ENCODE measurements at places on chromosomes 16 and 17.

DNA sequence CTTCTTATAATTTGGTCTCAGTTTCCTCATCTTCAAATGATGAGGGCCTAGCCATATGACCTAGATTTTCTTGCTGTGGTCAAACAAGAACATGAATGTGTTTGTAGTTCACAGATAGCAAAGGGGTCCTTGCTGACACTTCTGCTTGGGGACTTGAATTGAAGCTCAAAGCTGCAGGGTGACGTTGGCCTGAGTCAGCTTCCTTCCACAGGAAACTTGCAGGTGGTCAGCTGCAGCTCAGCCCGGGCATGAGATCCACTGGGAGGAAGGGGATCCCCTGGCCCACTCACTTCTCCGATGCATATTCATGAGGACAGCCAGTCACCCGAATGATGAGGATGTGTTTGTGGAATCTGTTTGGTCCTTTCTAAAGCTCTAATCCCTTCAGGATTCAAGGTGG is 42.6 kb upstream of the AXIN2 start:
- DNase-seq, result no peak

DNA sequence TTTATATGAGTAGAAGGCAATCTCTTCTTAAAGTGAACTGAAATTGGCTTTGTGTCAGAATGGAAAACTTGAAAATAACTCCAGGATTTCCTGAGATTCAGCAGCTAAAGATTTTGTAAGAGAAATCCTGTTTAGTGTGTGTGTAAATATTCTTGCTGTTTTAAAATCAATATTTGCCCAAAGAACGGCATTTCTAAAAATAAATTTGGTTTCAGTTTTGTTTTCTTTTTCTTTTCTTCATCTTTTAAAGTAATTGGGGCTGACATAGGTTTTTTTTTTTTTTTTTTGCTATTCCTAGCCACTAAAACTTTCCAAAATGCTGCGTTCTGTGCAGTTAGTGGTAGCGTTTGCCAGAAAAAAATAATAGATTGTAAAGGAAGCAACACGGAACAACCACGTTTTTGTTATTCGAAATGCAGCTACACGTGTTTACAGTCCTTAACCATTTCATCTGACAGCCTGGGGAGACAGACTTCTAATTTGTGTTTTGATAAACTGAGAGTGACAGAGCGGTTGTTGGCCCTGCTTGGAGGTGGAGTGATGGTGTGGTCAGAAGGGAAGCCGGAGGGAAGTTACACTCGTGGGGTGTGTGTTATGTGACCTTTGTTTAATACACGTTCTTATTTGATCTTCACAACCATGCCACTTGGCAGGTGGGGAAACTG is 21.6 kb upstream of the SMPD3 start:
- no peak for DNase-seq

GRCh38 chr16:89081556-89081955 is 12.1 kb upstream of the ACSF3 start:
- DNase-seq, result no peak

GRCh38 chr17:521183-521525 is 168.5 kb upstream of the RPH3AL start:
- no peak for DNase-seq

DNA sequence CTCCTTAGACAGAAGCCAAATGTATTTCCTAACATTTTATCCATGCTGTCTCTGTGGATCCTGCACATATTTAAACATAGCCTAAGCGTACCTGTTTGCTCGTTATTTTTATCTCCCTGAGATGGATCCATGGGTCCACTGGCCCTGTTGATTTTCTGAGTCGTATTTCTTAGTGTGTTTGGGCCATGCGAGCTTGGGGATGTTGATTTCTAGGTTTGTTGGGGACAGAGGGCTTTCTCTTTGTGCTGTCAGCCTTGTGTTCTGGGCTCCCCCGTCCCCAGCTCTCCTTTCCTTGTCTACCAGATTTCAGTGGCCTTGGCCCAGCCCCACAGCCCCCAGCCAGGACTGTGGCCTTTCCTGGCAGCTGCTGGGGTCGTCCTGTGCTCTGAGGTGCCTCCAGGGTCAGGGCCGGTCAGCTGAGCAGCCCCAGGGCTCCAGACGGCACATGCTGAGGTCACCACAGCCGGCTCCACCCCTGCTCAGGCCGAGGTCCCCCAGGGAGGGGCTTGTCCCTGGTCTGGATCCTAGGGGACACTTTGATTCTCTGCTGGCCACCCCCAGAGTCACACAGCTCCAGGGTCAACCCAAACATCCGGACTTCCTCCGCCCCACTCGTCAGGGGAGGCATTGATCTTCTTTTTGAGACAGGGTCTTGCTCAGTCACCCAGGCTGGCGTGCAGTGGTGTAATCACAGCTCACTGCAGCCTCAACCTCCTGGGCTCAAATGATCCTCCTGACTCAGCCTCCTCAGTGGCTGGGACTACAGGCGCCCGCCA is 4.4 kb downstream of the SSTR5 start:
- DNase-seq, result no peak

- no peak for DNase-seq
Measured at GRCh38 chr17:64259426-64259825, 3.6 kb downstream of the TEX2 start.

GRCh38 chr17:53655591-53655990 is 167.1 kb upstream of the KIF2B start:
- DNase-seq, result peak; percentile 31

- no peak for DNase-seq
Measured at GRCh38 chr17:9536061-9536460, 39.6 kb downstream of the STX8 start.

- DNase-seq, result no peak
Measured at GRCh38 chr16:75392906-75393305, 40.4 kb downstream of the CFDP1 start.

- DNase-seq, result no peak
Measured at GRCh38 chr17:78430892-78431691, 52.6 kb downstream of the PGS1 start.

DNA sequence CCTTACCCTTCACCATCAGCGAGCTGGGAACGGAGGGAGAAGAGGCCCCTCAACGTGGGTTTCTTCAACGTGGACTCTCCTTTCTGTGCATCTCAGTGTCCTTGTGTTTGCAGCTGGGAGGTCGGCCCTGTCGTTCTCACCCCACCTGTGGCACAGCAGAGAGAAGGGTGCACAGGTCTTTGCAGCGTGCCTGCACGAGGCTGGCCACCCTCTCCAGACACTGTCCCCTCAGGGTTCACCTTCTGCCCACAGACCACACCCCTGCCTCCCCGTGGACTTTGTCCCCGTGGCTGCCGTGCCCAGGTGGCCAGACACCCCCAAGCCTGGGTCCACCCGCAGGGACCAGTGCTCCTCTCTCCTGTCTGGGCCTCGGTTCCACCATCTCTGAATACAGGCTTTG is 7.3 kb upstream of the WDR45B start:
- no peak for DNase-seq

DNA sequence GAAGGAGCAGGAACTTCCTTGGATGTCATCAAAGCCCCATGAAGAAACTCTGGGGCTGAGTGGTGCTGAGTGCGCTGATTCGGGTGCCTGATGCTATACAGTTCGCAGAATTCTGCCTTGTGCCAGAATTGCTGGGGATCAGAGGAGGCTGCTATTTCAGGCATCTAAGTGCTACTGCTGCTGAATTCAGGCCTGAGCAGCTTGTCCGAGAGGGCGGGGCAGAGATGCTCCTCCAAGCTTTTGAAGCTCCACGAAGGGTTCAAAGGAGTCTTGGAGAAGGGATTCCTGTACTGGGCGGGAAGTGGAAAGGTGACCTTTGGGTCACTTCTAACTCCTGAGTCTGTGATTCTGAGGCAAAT is 227.8 kb downstream of the CCDC182 start:
- no peak for DNase-seq

DNA sequence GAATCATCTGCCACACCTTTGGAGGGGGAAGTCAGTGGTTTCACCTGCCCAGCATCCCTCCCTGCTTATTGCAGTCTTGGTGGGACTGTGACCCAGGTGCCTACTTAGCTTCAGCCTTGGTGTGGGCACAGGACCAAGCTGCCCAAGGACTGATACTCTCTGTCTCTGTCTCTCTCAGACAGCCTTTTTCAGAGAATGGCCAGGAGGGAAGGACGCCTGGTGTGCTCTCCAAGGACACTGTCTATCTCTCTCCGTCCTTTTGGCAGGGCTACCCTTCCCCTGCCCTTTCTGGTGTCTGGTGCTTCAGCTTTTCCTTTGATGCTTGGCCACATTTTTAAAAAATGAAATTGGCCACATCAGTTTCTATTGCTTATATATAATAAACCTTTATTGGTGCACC is 19.6 kb downstream of the PIK3R6 start:
- no peak for DNase-seq

DNA sequence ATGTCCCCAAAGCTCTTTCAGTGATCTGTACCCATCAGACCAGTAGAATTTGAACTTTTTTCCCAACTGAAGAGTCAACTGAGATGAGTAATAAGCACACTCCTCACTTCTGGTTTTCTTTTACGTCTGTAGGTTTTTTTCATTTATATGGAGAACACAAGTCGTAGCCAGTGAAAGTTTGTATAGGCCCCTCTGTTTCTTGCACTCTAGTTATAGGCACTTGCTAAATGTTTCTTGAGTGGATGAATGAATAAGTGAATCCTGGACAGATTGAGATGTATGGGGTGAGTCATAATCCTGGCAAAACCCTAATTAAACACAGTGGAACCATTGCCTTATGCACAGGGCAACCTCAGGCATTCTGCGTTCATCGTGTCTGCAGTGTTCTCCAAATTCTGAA is 193.7 kb upstream of the TBX2 start:
- no peak for DNase-seq

GRCh38 chr17:80901319-80901718 is 90.3 kb upstream of the CHMP6 start:
- no peak for DNase-seq

GRCh38 chr16:70475054-70475871 is 20.9 kb downstream of the FCSK start:
- DNase-seq, result no peak

GRCh38 chr16:88792668-88793250 is 7.7 kb upstream of the PIEZO1 start:
- no peak for DNase-seq

GRCh38 chr17:74618451-74618850 is 5.1 kb downstream of the CD300E start:
- DNase-seq, result no peak

- DNase-seq, result no peak
Measured at GRCh38 chr16:72467157-72467759, 295.3 kb upstream of the PMFBP1 start.

DNA sequence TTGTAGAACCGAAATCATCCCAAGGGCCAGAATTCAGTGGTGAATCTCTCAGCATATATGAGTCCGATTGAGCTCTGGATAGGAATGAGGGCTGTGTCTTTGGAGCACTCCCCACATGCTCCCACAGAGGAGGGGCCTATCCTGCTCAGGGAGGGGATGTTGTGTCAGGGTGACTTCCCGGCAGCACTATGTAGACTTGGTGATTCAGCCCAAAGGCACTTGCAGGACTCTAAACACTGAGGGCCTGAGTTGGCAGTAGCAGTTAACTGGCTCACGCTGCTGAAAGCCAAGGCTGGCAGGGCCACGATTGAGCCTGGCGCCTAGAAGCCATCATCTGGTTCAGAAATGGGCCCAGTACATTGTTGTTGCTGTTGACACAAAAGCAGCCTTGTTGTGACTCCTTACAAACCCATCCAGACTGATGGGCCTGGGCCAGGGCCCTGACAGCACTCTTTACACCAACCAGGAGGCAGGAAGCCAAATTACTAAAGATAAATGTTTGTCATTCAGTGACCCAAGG is 31.9 kb downstream of the NMT1 start:
- peak; percentile 94 for DNase-seq

GRCh38 chr16:46673320-46674013 is 15.5 kb downstream of the VPS35 start:
- DNase-seq, result no peak

GRCh38 chr17:76968707-76969597 is 100.7 kb downstream of the MGAT5B start:
- DNase-seq, result no peak

DNA sequence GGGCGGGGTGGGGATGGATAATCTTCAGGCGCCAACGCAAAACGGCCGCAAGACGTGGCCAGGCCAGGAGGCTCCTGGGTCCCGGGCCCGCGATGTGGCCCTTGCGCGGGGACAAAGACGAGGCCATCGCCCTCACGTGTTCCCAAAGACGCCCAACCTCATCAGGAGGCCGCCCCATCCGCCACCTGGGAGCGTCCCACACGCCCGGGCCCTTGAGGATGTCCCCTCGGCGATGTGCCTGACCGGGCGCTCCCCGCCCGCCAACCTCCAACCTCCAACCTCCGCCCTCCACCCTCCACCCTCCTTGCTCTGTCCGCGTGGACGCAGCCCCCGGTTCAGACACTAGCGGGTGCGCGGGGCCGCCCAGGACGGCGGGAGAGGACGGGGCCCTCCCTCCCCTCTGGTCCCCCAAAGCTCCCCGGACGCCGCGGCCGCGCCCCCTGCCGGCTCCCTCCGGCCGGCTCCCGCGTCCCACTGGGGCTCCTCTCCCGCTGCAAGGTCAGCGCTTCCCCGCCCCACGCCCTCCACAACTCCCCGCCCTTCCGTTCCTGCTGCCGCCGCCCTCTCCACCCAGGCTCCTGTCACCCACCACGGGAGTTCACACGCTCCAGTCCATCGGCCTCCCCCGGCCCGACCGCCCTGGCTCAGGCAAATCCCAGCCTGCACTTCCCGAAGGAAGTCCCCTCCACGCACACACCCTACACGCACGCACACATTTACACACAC is 250.8 kb upstream of the RPL38 start:
- DNase-seq, result no peak

DNA sequence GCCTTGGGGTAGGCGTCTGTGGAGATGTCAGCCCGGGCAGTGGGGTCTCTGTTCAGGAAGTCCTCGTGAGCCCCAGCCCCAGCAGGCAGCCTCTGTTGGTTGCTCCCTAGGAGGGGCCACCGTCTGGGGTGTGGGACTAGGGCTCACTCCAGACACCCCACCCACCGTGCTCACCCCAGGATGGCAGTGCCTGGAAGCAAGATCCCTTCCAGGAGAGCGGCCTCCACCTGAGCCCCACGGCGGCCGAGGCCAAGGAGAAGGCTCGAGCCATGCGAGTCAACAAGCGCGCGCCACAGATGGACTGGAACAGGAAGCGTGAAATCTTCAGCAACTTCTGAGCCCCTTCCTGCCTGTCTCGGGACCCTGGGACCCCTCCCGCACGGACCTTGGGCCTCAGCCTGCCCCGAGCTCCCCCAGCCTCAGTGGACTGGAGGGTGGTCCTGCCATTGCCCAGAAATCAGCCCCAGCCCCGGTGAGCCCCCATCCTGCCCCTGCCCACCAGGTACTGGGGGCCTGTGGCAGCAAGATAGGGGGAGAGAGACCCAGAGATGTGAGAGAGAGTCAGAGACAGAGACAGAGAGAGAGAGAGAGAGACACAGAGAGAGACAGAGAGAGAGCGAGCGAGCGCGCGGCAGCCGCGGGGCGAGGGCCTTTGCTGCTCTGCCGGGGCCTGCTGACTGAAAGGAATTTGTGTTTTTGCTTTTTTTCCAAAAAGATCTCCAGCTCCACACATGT is 9.8 kb downstream of the NTHL1 start:
- no peak for DNase-seq

DNA sequence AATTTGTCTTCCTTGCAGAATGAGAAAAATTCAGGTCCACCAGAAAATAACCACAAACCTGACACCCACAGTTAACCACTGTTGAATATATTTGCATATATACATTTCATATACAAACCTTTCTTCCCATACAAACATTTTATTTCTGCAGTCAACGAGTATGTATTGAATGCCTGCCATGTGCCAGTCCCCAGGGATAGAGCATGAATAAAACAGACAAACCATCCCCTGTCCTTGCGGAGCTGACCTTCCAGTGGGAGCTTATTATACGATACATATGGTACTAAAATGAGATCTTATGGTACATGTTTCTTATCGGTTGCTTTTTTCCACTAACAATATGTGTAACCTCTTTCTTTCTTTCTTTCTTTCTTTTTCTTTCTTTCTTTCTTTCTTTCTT is 116.7 kb downstream of the PITPNC1 start:
- no peak for DNase-seq

- no peak for DNase-seq
Measured at GRCh38 chr16:49596068-49596467, 222.5 kb downstream of the C16orf78 start.
